Stimulated activated CD8-positive, alpha-beta memory T cell treated with anti-CD3 and anti-CD28 coated beads, Interleukin-4, amount 100 ng/mL, for 48 hours (primary cell): ENCODE measurements at places on chromosomes 6 and 20.

GRCh38 chr20:34089655-34090345 is 22.2 kb downstream of the EIF2S2 start:
- no peak for DNase-seq

DNA sequence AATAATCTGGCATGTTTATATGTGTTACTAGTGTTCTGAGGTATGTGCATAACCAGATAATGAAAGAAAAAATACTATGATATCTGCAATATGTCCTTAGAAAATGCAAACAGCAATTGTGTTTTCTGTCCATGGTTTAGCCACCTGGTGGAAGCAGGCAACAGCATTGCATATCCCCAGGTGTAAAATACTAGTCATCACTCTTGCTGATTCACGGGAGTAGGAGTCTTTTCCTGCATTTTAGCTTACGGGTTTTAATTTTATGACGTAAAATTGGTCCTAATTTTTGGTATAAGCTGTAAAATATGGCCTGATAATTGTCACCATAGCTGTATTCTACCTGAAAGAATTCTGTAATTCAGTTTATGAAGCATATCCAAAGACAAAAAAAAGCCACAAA is 2.5 kb downstream of the RNF182 start:
- DNase-seq = no peak

GRCh38 chr20:831251-831650 is 2.3 kb upstream of the FAM110A start:
- peak; percentile 7 for DNase-seq

DNA sequence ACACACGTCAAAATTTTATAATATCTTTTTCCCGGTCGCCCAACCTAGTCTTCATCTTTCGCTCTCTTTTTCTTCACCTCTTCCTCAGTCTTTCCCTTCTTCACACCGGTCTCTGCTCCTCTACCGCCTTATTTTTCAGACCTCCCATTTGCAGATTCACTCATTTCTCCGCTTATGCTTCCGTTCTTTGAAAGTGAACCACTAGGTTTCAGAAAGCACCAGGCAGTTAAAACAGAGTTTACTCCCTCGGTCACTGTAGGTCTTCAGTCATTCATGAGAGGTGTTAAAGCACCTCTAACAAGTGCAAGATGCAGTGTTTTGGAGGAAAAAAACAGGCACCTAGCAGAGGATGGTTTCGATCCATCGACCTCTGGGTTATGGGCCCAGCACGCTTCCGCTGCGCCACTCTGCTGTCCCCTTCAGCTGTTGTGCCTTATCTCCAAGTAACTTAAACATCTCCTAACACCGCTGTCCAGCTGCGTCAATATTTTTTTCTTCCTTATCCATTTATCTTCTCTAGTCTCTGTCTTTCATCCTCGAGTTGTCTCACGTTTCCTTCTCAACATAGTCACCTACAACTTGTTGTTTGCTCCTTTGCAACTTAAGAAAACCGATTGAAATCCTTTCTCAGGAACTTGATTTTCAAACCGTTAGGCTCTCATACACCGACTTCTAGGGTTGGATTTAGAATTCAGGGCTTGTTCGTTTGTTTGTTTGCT is 119.7 kb upstream of the ZNF184 start:
- DNase-seq = peak; percentile 73

- no peak for DNase-seq
These were observed 77.9 kb downstream of the TNFAIP3 start for GRCh38 chr6:137944793-137945498.

GRCh38 chr6:126716826-126717509 is 377.1 kb downstream of the CENPW start:
- no peak for DNase-seq

- DNase-seq = no peak
These were observed 15.2 kb downstream of the DNAH8 start for GRCh38 chr6:38730140-38730862.

DNA sequence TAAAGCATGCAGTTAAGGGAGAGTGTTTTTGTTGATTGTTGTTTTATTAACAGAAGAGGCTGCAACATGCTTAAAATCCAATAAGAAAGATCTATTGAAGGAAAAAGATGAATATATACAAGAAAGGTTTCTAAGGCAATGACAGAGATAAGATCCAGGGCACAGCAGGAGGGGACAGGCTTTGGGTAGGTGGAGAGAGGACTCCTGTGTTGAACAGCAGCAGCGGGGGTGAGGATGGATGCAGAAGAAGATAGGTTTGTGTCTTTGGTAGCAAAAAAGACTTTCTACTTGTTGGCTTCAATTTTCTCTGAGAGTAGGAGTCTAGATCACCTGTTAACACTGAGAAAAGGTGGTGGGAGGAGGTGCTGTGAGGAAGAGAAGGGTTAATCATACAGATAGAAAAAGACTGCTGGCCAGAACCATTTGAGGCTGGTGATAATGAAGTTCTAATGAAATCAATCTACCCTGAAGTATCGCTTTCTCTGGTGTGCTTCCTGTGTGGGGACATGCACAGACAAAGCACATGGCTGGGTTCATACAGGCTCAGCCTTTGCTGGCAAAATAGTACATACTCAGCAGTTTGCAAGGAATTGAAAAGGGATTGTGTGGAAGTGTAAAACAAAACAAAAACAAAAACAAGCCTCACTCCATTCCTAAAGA is 17.2 kb upstream of the DST start:
- DNase-seq = no peak

DNA sequence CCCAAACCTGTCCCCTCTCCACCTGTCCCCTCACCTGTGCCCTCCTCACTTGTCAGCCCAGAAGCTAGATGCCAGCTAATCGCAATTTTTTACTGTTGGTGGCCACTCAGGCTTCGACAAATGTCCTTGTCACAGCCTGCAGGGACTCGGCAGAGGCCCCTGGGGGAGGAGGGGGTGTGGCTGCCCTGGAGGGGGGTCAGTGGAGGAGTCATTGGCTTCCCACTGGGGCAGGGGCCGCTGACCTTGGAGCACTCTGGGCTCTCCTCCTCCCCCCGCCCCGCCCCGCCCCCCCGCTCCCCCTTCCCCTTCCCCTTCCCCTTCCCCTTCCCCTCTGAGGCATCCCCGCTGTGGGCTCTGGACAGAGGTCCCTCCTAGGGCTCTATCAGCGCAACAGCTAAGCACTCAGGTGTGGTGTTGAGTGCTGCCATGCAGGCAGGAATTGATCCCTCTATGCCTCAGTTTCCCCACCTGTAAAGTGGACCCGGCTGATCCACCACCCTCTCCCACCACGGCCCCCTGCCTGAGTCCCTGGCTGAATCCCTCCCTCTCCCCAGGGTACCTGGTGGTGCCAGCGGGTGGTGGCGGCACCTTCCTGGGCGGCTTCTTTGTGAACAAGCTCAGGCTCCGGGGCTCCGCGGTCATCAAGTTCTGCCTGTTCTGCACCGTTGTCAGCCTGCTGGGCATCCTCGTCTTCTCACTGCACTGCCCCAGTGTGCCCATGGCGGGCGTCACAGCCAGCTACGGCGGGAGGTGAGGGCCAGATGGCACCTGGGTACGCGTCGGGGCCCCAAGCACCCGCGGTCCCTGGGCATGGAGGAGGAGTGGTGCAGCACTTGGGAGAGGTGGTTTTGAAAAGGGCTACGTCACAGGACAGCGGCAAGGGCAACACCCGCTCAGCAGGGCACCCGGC is 23.8 kb downstream of the SLCO4A1 start:
- DNase-seq = no peak

GRCh38 chr6:110810896-110811586 is 4.2 kb downstream of the CDK19 start:
- no peak for DNase-seq

- DNase-seq = no peak
These were observed 675 bp downstream of the DSTN start for GRCh38 chr20:17570347-17571152.

GRCh38 chr20:24752612-24753011 is 196.5 kb upstream of the CST7 start:
- no peak for DNase-seq

DNA sequence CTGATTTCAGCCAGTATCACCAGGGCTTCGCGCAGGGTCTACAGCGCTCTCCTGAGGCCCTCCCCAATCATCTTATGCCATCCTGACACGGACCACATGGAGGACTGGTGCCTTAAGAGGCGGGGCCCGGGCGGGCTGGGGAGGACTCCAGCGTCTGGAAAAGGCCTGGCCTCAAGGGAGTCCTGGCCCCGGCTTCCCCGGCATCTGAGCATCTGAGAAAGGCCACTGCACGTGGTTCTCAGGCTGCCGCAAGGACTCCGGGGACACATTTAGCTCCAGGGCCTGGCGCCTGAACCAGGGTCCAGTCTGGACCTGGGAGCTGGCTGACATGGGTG is 21.4 kb downstream of the BHLHE23 start:
- DNase-seq = no peak

GRCh38 chr6:107767637-107768036 is 56.5 kb downstream of the SCML4 start:
- DNase-seq = no peak

GRCh38 chr6:40196135-40196518 is 261.9 kb upstream of the MOCS1 start:
- DNase-seq = no peak
